Memory B cell (primary cell): ENCODE measurements at places on chromosomes 3 and 15.

GRCh38 chr3:3429841-3430240, 250.3 kb upstream of the CRBN start:
- no peaks in the 10 kb centered on the region for H3K36me3 ChIP-seq
- H3K27ac ChIP-seq = no peak overlapping the region
- no peak for DNase-seq
- H3K4me3 ChIP-seq = no peak overlapping the region
- peaks cover 8% of the 10 kb centered on the region for H3K27me3 ChIP-seq

DNA sequence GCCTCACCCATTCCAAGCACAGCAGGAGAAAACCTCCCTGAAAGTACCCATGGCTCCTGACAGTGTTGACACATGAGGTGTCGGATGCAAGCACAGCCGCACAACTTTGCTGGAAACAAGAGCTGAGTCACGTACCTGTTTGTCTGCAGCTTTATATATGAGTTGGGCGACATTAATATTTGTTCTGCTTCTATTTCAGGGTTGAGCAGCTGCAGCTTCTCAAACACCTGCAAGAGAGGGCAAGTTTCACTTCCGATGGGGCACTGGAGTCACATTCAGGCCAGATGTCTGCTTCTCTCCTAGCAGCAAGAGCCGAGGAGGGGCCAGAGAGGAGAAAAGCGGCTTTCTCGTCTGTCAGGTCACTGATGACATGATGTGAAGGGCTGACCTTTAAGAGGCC, 88.0 kb downstream of the NUP210 start:
- peak; percentile 70 for DNase-seq
- H3K36me3 ChIP-seq = peaks cover 25% of the 10 kb centered on the region
- peak overlapping the region; percentile 57 for H3K4me3 ChIP-seq
- peaks cover 30% of the 10 kb centered on the region for H3K4me1 ChIP-seq

DNA sequence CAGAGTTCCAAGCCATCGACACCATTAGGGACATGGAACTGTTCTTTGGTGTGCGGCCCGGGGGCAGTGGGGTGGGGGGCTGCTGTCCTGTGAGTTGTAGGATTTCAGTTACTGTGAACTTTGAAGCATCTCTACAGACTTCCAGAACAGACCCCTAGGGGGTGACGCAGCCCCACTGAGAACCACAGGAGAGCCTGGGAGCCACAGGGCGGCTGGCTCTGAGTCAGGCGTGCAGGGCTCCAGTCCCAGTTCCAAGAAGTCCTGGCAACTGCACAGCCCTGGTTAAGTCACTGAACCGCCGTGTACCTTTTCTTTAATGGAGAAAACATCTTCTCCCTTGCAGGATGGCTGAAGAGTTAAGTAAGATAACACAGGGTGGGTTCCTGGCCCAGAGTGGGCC, 23.5 kb upstream of the LRTM1 start:
- no peak for DNase-seq
- H3K27ac ChIP-seq = no peak overlapping the region
- no peaks in the 10 kb centered on the region for H3K27me3 ChIP-seq
- H3K4me3 ChIP-seq = no peak overlapping the region

- H3K4me3 ChIP-seq = no peak overlapping the region
- no peaks in the 10 kb centered on the region for H3K4me1 ChIP-seq
- no peak overlapping the region for H3K27ac ChIP-seq
- H3K36me3 ChIP-seq = no peaks in the 10 kb centered on the region
- DNase-seq = no peak
- H3K27me3 ChIP-seq = no peaks in the 10 kb centered on the region
Observed at GRCh38 chr3:173018758-173019157, 122.3 kb downstream of the SPATA16 start.

- no peaks in the 10 kb centered on the region for H3K4me1 ChIP-seq
- no peak for DNase-seq
Observed at GRCh38 chr3:37671926-37672325, 189.8 kb upstream of the CTDSPL start.

DNA sequence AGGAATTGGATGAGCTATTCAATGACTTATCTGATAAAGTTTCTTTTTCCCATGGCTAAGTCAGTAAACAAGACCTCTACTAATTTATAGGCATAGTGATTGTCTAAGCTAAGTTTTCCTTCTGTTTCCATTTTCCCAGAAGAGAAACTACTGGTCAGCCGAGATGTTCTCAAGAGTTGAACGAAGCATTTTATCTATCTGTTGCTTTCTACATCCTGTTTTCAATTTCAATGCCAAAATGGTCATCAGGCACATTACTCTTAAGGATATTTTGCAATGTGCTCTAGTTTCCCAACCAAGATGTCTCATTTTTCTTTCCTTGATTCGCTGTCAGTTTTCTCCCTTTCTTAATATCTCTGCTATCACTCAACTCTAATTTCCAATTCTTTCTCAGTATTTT, 228.7 kb downstream of the MBNL1 start:
- H3K27me3 ChIP-seq = no peaks in the 10 kb centered on the region
- peak overlapping the region; percentile 17 for H3K4me3 ChIP-seq
- H3K27ac ChIP-seq = peak overlapping the region; percentile 73
- H3K36me3 ChIP-seq = peaks cover 2% of the 10 kb centered on the region
- DNase-seq = no peak

- H3K27ac ChIP-seq = no peak overlapping the region
- H3K36me3 ChIP-seq = no peaks in the 10 kb centered on the region
- H3K4me3 ChIP-seq = no peak overlapping the region
- H3K4me1 ChIP-seq = peaks cover 18% of the 10 kb centered on the region
Observed at GRCh38 chr15:58517682-58518525, 86.1 kb downstream of the LIPC start.

DNA sequence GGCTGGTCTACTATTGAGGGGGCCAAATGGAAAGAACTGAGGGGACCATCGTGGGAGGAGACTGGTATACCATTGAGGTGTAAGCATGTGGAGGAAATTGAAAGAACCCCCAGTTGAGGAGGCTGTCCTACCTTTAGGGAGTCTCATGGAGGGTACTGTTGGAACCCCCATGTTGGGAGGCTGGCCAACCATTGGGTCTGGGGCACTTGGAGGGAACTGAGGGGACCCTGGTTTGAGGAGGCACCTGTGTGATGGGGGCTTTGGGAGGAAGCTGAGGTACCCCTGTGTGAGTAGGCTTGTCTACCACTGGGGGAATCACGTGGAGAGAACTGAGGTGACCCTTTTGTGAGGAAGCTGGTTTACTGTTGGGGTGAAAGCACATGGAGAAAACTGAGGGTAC, 157.5 kb downstream of the FBLN2 start:
- H3K36me3 ChIP-seq = peaks cover 2% of the 10 kb centered on the region
- no peak overlapping the region for H3K4me3 ChIP-seq
- peaks cover 67% of the 10 kb centered on the region for H3K27me3 ChIP-seq
